ENCODE measurements at places on chromosomes 2 and 18.

- DNase-seq: no peak
Measured at GRCh38 chr2:198374375-198375082, 570.1 kb downstream of the PLCL1 start.

GRCh38 chr2:15965564-15966019 is 25.2 kb downstream of the MYCN start:
- DNase-seq: no peak

- peak; percentile 96 for DNase-seq
Measured at GRCh38 chr2:3377612-3378432, at the start of gene EIPR1. TSS of gene EIPR1 (minus strand) at chr2:3377818. CDS start at chr2:3377689, 129 bp downstream.

- no peak for DNase-seq
Measured at GRCh38 chr2:178787155-178787554, 20.1 kb downstream of the TTN start.

DNA sequence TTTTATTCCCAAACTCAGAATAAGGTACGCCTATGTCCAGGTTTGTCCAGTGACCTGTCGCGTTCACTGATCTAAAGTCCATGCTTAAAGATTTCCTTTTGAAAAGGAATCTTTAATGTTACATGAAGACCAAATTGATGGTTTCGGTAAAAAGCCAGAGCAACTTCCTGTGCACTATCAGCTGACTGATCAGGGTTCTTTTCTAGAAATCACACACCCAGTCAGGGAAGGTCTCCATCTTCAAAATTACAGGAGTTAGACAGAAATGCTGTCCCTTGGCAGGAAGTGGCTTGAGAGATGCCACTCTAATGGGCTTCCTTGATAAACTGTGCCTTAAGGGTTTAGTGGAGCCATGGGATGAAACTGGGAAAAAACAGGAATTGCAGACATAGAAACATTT is 14.7 kb upstream of the ARHGAP25 start:
- DNase-seq: peak; percentile 45

GRCh38 chr18:9474108-9474982 is 968 bp upstream of the RALBP1 start:
- DNase-seq: no peak

All from naive thymus-derived CD4-positive, alpha-beta T cell (primary cell).